ENCODE measurements at places on chromosomes 7 and 10. TPM values are rescaled to one million over a fixed set of nuclear protein-coding genes. Genes with fewer than 3 reads are reported as not detected.

The PDGFA gene
- 123 TPM for total RNA-seq

DNA sequence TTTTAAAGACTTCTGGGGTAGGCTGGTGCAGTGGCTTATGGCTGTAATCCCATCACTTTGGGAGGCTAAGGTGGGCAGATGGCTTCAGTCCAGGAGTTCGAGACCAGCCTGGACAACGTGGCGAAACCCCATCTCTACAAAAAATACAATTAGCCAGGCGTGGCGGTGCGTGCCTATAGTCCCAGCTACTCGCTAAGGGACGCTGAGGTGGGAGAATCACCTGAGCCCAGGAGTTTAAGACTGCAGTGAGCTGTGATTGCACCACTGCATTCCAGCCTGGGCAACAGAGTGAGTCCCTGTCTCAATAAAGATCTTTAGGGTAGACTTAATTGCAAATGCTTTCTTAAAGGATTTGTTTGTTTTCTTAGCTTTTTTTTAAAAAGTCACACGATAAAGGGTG lies 29.3 kb downstream of the PTPN12 start:
- no peak overlapping the region for H3K4me3 ChIP-seq
- H3K27me3 ChIP-seq = no peaks in the 10 kb centered on the region
- H3K36me3 ChIP-seq = no peaks in the 10 kb centered on the region
- H3K4me1 ChIP-seq = peaks cover 6% of the 10 kb centered on the region

DNA sequence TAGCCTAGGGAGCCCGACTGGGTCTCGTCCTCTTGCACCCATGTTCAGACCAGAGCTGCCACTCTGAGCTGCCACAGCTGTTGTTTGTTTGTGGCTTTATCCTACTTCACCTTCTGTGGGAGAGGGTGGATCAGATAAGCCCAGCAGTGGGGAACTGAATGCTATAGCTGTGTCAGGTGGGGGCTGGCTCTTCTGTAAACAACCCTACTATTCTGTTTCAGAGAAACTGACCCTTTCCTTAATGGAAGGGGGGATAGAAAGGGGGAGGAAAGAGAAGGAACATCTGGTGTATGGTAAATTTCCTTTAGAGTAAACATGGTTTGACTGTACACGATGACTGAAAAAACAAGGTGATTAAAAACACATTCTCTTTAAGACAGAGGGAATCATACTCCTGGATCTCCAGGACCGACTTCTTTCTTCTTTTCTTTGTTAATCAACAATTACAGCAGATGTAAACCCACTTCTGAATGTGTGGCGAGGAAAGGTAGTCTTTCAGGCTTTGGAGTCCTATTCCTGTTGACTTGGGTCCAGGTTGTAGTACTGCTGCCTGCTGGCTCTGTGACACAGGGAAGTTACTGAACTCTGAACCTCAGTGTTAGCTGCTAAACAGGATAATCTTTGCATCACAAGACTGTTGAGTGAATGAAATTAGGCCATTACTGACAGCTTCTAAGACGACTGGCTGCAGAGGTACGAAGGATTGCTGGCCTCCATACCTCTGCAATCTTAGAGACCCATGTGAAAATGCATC lies 6.0 kb downstream of the PRXL2A start:
- peaks cover 80% of the 10 kb centered on the region for H3K4me1 ChIP-seq
- H3K27me3 ChIP-seq = no peaks in the 10 kb centered on the region
- no peaks in the 10 kb centered on the region for H3K36me3 ChIP-seq
- H3K27ac ChIP-seq = peak overlapping the region; percentile 69
- DNase-seq = peak; percentile 48
- H3K4me3 ChIP-seq = no peak overlapping the region

The SPRN gene
- total RNA-seq = not detected

GRCh38 chr10:121526801-121527221 lies 71.4 kb downstream of the FGFR2 start:
- no peak overlapping the region for H3K4me3 ChIP-seq
- no peaks in the 10 kb centered on the region for H3K27me3 ChIP-seq
- DNase-seq = no peak
- no peaks in the 10 kb centered on the region for H3K36me3 ChIP-seq
- H3K27ac ChIP-seq = peak overlapping the region; percentile 74

DNA sequence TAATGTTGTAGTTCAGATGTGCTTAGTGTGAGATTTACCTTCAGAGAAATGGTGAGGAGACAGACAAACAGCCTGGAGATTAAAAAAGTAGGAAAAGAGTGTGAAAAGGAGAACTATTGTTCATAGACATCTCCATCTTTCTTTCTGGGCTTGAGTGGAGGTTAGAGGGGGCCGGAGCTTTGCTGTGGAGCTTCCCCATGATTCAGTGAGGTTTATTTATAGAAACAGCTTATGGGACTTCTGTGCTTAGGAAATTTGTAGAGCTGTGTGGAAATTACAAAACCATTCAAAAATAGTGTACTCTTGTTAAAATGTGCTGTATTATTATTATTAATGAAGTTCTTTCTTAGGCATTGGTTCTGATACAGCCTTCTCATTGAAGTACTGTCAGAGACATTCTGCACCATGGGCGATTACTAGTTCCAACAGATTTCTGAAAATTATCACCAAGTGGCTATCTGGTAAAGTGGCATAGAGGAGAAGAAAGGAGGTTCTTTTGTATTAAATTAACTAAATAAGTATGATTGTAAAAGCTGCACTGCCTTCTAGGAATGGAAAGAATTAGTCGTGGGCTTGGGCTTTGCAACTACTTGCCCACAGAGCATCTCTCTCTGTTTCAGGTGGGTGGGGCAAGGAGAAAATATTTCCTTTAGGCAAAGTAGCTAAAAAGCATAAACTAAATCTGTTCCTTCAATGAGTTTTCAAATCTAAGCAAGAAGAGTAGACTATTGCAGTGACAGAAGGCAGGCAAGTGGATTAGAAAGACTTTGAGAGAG lies 8.7 kb upstream of the TCAF1 start:
- no peaks in the 10 kb centered on the region for H3K4me1 ChIP-seq
- H3K4me3 ChIP-seq = no peak overlapping the region
- no peaks in the 10 kb centered on the region for H3K36me3 ChIP-seq
- DNase-seq = no peak
- no peak overlapping the region for H3K27ac ChIP-seq

DNA sequence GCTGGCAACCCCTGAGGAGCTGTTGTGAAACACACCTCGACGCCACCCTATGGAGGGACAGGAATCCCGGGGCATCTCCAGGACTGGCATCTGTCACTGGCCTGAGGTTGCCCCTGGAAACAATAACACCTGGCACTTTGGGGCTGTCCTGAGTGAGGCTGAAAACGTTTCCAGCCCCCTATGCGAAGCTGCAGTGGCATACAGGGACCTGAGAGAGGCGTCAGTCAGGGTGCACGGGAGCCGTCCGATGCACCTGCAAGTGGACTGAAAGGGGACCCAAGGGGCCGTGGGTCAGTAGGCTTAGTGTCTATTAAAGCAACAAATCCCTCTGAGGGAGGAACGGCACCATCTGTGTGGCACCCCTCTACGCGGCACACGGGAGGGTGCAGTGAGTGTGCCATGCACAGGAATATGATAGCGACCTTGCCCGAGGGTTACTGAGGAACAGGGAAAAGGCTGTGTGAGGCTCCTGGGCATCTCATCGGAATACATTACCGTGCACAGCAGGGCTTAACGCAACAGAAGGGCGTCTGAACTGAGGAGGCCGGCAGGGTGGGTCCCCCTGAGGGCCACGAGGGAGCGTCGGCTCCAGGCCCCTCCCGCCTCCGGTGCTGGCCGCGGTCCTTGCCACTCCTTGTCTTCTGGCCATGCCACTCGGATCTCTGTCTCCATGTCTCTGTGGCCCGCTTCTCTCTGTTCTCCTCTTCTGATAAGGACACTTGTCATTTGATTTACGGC lies 50.4 kb downstream of the FOXL3 start:
- H3K36me3 ChIP-seq = no peaks in the 10 kb centered on the region
- no peak overlapping the region for H3K27ac ChIP-seq
- H3K4me3 ChIP-seq = no peak overlapping the region
- H3K27me3 ChIP-seq = no peaks in the 10 kb centered on the region
- DNase-seq = no peak

The MMD2 gene
- total RNA-seq = not detected

DNA sequence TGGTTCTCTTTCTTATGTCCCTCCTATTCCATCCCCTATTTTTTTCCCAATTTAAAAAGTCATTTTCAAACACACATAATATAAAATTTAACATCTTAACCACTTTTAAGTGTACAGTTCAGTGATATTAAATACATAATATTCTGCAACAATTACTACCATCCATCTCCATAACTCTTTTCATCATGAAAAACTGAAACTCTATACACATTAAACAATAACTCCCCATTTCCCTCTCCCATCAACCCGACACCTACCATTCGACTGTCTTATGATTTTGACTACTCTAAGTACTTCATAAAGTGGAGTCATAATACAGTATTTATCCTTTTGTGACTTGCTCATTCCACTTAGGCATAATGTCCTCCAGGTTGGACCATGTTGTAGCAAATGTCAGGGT lies 2.6 kb downstream of the KIF11 start:
- H3K4me3 ChIP-seq = no peak overlapping the region
- H3K4me1 ChIP-seq = peaks cover 17% of the 10 kb centered on the region

GRCh38 chr10:79241990-79242619 lies 105.2 kb upstream of the PPIF start:
- peak; percentile 64 for DNase-seq
- H3K4me1 ChIP-seq = peaks cover 59% of the 10 kb centered on the region
- no peaks in the 10 kb centered on the region for H3K27me3 ChIP-seq
- peak overlapping the region; percentile 80 for H3K27ac ChIP-seq

GRCh38 chr10:4813023-4813422 lies 13.0 kb upstream of the AKR1E2 start:
- no peak for DNase-seq
- no peaks in the 10 kb centered on the region for H3K4me1 ChIP-seq
- H3K27me3 ChIP-seq = no peaks in the 10 kb centered on the region
- H3K27ac ChIP-seq = no peak overlapping the region
- H3K36me3 ChIP-seq = no peaks in the 10 kb centered on the region

Measured in transverse colon (tissue), 4 donors.